HT1080 (cell line): ENCODE measurements at places on chromosomes 5 and 9. TPM values are rescaled to one million over a fixed set of nuclear protein-coding genes. Genes with fewer than 3 reads are reported as not detected.
A peak's percentile ranks its signal among the peaks of the same experiment; 100 is the strongest.

- no peak for DNase-seq
Measured at GRCh38 chr5:56565283-56565615, 250.1 kb upstream of the MAP3K1 start.

- DNase-seq, result no peak
Measured at GRCh38 chr5:75933489-75933888, 149.7 kb upstream of the SV2C start.

DNA sequence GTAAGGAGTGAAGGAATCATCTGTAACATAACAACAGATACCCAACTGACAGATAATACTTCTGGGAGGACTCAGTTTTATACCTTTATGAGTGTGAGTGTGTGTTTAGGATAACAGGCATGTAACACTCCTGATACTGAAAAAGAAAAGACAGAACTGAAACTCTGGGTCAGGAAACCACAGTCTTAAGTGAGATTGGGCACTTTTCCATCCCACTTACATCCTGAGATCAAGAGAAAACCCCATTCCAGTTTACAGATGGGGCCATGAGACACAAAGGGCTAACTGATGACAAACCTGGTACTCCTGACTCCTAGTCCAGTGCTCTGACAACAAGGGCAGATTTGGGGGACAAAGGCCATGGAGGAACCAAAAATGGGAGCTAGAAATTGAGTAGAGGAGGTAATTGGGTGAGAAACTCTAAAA is 18.0 kb downstream of the IL5 start:
- no peak for DNase-seq

PCDHA11 gene
- not detected in 2 replicates for total RNA-seq

DNA sequence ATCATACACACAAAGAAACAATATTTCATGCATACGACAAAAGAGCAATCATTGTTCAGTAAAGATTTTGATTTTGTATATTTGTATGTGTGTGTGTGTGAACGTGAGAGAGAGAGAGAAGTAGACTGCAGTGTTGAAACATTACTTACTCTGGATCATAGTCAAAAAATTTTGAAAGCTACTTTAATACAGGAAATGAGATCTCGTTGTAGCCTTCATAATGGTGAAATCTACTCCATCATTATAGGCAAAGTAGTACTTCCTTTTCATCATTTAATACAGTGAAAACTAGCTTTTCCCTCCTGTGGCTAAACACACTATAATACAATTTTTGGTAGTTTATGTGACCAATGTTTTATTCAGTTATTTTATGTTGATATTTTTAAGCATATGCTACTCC is 1427.7 kb upstream of the C9orf72 start:
- no peak for DNase-seq

DNA sequence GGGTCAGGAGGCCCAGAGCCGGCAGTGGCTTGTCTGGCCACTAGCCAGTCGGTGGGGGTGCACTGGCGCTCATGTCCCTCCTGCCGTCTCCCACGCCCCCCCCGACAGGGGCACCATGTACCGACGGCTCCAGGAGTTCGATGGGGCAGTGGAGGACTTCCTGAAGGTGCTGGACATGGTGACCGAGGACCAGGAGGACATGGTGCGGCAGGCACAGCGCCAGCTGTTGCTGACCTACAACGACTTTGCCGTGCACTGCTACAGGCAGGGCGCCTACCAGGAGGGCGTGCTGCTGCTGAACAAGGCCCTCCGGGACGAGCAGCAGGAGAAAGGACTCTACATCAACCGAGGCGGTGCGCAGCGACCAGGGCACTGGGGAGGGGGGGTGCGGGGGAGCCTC is 8.1 kb downstream of the TTC16 start:
- DNase-seq, result no peak

DNA sequence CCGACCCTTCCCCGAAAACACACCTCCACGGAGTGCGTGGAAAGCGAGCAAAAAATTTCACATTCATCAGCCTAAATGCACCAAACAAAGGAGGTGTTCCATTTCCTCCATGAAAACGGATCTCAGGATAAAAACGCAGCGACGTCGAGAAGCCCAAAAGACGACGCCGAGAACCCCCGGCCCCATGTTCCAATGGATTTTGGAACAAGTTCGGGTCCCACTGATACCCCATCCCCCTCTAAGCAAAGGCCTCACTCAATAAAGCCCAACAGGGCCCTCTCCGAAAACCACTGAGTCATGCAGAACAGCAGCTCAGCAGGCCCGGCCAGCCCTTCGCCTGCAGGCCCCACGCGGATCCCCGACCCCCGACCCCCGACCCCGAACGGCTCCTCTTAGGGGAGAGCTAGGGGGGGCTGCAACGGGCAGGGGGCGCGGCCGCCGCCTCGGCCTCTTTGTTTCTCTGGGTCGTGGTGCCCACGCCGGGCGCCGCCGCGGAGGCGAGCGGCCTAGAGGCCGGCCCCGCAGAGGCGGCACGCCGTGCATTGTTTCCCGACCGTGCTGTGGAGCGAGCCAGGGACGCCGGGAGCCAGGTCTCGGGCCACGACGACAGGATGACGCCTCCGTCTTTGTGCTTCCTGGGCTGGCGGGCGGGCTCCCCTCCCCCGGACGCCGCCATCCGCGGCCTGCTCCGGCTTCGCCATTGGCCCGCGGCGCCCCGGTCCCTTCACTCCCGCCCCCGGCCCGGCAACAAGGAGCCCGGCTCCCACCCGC is 915 bp downstream of the ZFAND5 start:
- DNase-seq, result peak; percentile 32

CFAP157 gene
- total RNA-seq, result not detected in 2 replicates

GNA14 gene
- total RNA-seq, result not detected in 2 replicates

DNA sequence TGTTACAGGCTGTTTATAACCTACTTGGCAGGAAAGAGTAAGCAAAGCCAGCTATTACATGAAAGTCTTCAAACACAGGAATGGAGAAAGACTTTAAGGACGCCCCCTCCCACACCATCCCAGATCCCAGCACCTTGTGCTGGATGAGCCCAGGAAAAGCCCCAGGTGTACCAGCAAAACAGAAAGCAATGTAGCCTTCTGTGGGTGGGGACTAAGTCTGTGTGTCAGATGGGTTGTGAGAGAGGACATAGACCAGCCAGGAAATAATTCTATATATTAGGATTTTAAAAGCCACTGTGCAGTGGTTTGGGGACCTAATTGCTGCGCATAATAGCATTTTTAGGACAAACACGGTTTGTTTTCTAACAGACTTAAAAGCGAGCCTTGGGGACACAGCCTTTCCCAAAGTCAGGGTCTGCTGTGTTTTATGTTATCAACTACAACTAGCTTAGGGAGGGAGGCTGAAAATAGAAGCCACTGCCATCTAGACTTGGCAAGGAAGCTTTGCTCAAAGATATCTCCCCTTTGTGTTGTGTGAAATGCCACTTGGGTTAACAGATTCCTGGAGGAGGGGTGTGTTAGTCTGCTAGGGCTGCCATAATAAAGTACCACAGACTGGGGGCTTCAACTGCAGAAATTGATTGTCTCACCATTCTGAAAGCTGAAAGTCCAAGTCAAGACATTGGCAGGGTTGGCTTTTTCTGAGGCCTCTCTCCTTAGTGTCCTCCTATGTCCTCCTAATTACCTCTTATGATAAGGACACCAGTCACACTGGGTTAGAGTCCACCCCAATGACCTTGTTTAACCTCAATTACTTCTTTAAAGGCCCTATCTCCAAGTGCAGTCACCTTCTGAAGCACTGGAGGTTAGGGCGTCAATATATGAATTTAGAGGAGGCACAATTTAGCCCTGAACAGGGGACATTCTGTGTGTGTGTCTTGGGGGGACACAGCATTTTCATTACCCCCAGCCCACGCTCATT is 17.2 kb upstream of the UBE2QL1 start:
- DNase-seq, result no peak

- DNase-seq, result peak; percentile 42
Measured at GRCh38 chr5:1244976-1245375, 19.8 kb downstream of the SLC6A18 start.
